Activated CD4-positive, alpha-beta memory T cell treated with anti-CD3 and anti-CD28 coated beads, Interleukin-2, amount 10 ng/mL, durations not matched to agents 7 days and 5 days (primary cell): ENCODE measurements at places on chromosomes 12 and 14.

- H3K4me1 ChIP-seq, result peaks cover 9% of the 10 kb centered on the region
- no peaks in the 10 kb centered on the region for H3K27me3 ChIP-seq
- H3K4me3 ChIP-seq, result no peak overlapping the region
- no peaks in the 10 kb centered on the region for H3K36me3 ChIP-seq
Measured at GRCh38 chr14:68951800-68952530, 27.1 kb downstream of the ACTN1 start.

GRCh38 chr14:49972823-49973222 is 79.9 kb downstream of the ARF6 start:
- H3K36me3 ChIP-seq, result peaks cover 8% of the 10 kb centered on the region
- H3K27me3 ChIP-seq, result no peaks in the 10 kb centered on the region
- H3K27ac ChIP-seq, result peak overlapping the region; percentile 98
- peaks cover 70% of the 10 kb centered on the region for H3K4me1 ChIP-seq

DNA sequence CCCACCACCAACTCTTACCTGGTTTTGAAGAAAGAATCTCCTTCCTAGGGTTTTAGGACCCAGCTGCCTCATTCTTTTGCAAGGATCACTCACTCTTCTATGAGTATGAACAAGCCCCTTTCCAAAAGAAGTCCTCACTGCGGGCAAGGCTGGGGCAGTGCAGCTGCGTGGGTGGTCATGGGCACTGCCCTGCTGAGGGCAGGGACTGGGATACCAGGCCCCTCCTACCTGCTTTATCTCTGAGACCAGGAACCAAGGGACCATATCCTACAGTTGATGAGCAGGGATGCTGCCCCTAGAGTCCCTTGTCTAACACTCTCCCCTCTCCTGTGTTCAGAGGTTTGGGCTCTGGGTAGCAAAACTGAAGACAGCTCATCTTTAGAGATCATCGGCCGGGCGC is 20.5 kb downstream of the HPD start:
- no peak for DNase-seq
- H3K27ac ChIP-seq, result no peak overlapping the region
- H3K4me3 ChIP-seq, result no peak overlapping the region

DNA sequence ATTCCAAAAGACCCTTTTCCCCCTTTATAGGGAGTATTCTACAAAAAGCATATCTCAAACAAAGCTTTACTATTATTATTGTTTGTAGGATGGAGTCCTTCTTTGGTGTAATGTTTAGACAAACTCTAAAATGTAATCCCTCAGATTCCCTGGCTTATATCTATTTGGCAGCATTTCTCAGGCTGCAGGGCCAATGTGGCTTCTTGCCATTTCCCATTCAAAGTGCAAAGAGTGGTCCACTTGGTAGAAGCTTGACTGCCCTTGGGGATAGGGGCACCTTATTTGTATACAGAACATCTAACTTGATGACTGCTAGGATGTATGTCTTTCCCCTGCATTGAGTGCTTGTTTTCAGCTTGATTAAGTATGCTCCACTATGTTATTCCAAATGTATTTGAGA is 242.7 kb downstream of the PRKD1 start:
- no peak overlapping the region for H3K27ac ChIP-seq
- DNase-seq, result no peak
- H3K4me1 ChIP-seq, result no peaks in the 10 kb centered on the region
- no peak overlapping the region for H3K4me3 ChIP-seq
- H3K27me3 ChIP-seq, result no peaks in the 10 kb centered on the region

- peak overlapping the region; percentile 91 for H3K27ac ChIP-seq
- H3K27me3 ChIP-seq, result no peaks in the 10 kb centered on the region
- H3K4me3 ChIP-seq, result peak overlapping the region; percentile 61
- DNase-seq, result peak; percentile 83
- H3K36me3 ChIP-seq, result peaks cover 10% of the 10 kb centered on the region
Measured at GRCh38 chr14:104393898-104394381, 185.6 kb upstream of the C14orf180 start.

DNA sequence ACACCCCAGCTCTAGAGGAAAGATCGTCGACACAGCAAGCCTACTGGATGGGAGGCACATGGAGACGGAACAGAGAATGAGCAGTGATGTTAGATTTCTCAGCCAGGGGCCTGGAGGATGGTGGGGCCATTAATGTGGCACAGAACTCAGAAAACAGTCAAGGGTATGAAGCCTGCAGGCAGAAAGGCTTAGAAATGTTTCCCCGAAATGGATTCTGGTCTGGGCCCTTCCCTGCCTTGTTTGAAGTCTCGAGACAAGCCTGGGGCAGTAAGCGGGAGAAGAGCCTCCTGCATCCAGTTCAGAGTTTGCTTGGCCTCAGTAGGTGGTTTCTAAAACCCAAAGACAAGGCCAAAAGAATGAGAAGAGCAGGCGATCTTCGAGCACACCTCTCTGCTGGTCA is 158.4 kb downstream of the NTF3 start:
- H3K4me3 ChIP-seq, result no peak overlapping the region
- H3K27ac ChIP-seq, result no peak overlapping the region
- H3K36me3 ChIP-seq, result no peaks in the 10 kb centered on the region
- no peaks in the 10 kb centered on the region for H3K4me1 ChIP-seq
- no peaks in the 10 kb centered on the region for H3K27me3 ChIP-seq

GRCh38 chr14:87529081-87529480 is 463.9 kb downstream of the GALC start:
- no peak overlapping the region for H3K27ac ChIP-seq
- no peaks in the 10 kb centered on the region for H3K4me1 ChIP-seq
- no peak for DNase-seq

GRCh38 chr14:94867946-94868771 is 98.2 kb upstream of the GSC start:
- H3K27ac ChIP-seq, result no peak overlapping the region
- DNase-seq, result no peak
- peaks cover 7% of the 10 kb centered on the region for H3K27me3 ChIP-seq
- H3K4me3 ChIP-seq, result no peak overlapping the region

DNA sequence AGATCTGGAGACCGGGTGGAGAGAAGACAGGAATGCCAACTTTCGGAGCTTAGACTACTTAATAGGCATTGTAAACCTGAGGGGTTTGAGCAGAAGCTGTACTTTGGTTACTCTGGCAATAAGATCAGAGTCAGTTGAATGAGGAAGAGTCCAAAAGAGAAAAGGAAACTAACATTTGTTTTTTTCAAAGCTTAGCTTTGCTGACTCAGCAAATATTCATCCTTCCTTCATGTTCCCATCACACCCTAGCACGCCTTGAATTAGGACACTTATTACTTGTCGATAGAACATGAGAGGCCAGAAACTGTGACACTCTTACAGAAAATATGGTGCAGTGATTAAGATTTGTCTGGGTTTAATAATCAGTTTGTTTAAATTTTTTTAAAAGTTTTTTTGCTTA is 266.9 kb upstream of the ATP2B1 start:
- no peaks in the 10 kb centered on the region for H3K36me3 ChIP-seq
- H3K27ac ChIP-seq, result no peak overlapping the region
- H3K4me3 ChIP-seq, result no peak overlapping the region
- DNase-seq, result no peak

DNA sequence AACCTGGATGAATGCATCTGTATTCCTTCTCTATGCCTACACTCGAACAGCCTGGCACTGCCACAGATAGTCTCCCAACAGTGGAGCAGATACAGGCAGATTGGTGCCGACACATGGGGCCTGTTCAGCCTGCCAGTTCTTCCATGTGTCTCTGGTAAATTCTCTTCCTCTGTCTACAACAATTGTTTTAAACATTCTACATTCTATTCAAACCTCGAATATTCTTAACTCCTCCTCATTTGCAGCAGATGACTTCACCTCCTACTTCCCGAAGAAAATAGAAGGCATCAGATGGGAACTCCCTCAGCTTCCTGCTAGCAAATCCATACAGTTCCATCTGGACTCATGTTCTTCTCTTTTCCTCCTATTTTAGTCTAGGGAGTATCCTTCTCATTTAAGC is 43.1 kb upstream of the OTOGL start:
- no peaks in the 10 kb centered on the region for H3K36me3 ChIP-seq
- H3K4me1 ChIP-seq, result no peaks in the 10 kb centered on the region
- no peak overlapping the region for H3K27ac ChIP-seq
- H3K4me3 ChIP-seq, result no peak overlapping the region

- no peak overlapping the region for H3K4me3 ChIP-seq
- no peak overlapping the region for H3K27ac ChIP-seq
- peaks cover 13% of the 10 kb centered on the region for H3K36me3 ChIP-seq
- DNase-seq, result no peak
- peaks cover 45% of the 10 kb centered on the region for H3K4me1 ChIP-seq
Measured at GRCh38 chr12:50621399-50622300, 116.9 kb downstream of the DIP2B start.
